ENCODE measurements at places on chromosomes 5 and 9. TPM values are rescaled to one million over a fixed set of nuclear protein-coding genes. Genes with fewer than 3 reads are reported as not detected.

DNA sequence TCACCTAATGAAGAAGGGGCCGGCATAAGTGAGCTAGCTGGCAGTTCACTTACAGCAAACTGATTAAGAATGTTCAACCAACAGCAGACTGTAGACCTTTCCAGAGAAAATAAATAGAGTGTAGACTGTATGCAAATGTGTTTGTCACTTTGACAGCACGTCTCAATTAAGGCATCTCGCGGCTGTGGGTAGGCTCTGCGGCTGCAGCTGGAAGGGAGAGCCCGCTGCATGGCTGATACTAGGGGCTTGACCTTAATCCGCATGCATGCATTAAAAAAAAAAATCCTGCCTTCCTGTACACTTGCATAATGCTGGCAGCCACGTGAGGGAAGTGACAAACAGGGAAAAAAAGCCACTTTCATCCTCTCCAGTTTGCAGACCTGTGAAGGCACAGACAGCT lies 82.3 kb downstream of the CRB2 start:
- DNase-seq = no peak

CPEB4 gene
- 37.6 TPM for total RNA-seq

DNA sequence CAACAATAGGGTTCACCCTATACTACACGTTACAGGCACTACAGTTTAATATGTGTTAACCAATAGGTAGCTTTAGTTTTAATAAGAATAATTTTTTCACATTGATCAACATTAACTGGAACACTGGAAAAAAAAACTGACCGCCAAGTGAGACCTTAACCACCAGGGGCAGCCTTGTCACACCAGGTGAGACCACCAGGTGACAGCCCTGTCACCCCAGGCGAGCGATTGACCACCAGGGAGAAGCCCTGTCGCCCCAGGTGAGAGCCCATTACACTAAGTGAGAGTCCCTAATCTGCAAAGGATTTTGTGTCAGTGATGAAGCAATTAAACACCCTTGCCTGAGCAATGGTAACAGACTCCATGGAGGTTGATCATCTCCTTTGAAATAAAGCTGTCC lies 75.4 kb upstream of the SYK start:
- DNase-seq = no peak

GRCh38 chr5:27911216-27911615 lies 872.8 kb upstream of the CDH9 start:
- DNase-seq = no peak

ADRB2 gene
- 7.1 TPM for total RNA-seq

DNA sequence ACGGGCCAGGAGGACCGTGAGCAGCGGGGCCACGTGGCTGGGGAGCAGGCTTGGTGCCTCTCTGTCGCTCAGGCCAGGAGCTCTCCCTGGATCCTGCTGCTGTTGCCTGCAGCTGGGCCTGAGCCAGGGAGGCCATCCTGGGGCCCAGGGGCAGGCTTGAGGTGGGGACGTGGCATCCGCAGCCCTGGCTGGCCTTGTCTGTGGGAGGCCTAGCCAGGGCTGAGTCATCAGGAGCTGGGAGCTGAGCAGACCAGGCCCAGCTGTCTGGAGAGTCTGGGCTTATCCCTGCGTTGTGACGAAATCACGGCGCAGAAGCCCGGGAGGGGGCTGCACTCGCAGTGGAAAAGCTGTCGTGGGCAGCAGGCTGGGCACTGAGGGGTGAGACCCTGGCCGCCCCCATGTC lies 138.8 kb upstream of the COL5A1 start:
- peak; percentile 95 for DNase-seq

ENTPD8 gene
- total RNA-seq = 0.24 TPM

DNA sequence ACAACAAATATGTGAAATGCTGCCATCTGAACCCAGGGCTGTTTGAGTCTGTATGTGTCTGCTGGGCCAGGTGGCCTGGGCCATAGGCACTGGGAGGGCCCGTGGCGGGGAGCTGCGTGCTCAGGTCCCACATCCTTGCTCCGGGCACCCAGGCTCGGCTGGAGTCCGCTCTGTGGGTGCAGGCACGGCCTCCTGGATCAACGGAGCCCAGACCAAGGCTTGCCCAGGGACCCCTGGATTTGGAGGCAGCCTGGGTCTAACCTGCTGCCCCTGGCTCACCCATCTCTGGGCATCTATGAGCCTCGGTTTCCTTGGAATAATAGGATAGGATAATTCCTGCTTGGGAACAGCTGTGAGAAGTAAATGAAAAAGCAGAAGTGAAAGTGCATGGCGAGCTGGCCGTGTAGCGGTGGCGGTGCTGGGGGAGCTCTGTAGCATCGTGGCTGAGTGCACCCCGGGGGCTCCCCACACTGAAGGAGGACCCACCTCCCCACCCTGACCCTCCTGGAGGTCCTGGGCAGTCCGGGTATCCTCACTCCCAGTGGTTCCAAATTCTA lies 1.2 kb downstream of the CDHR2 start:
- DNase-seq = no peak

SLC9A3 gene
- total RNA-seq = 1.7 TPM
